ENCODE measurements at places on chromosomes 2 and 18.

- DNase-seq, result no peak
These were observed 67.1 kb upstream of the MAP4K4 start for GRCh38 chr2:101630224-101630949.

DNA sequence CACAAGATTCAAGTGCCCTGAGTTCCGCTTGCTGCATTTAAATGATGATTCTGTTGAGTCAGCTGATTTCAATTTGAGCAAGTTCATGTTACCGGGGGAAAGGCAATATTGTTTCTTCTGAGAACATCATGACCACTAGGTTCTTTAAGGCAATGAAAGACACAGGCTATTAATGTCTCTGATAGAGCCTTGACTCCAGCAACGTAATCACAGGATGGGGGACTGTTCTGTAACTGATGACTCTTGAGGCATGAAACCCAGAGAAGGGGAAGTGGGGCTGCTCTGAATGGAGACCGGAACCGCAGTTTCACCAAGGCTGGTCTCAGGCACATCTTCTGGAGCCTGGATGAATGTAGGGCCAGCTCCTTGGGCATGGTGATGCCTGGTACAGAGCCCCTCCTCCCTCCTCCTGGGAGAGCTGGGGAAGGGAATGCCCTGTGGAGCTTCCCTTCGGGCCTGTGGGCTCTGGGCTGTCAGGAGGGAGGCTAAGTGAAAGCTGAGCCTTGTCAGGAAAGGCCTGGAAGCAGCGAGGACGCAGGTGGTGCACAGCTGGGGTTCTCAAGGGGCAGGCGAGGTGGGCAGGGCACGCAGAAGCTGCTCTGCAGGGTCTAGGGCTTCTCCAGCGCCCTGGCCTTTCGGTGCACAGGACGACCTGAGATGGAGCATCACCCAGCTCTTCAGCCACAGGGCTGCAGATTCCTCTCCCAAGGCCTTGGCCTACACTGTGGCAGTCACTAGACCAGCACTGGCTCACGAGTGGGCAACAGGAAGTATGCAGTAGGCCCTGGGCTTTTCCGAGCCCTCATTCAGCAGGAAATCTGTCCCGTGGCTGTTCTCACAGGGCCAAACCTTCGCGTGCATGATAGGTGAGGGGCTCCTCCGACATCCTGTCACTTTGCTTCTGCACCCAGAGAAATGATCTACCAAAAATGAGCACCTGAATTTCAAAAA is 36.6 kb upstream of the PRLH start:
- no peak for DNase-seq

GRCh38 chr2:54258166-54258565 is 2.1 kb upstream of the TSPYL6 start:
- no peak for DNase-seq

- no peak for DNase-seq
These were observed 294.2 kb upstream of the SKOR2 start for GRCh38 chr18:47545613-47546012.

DNA sequence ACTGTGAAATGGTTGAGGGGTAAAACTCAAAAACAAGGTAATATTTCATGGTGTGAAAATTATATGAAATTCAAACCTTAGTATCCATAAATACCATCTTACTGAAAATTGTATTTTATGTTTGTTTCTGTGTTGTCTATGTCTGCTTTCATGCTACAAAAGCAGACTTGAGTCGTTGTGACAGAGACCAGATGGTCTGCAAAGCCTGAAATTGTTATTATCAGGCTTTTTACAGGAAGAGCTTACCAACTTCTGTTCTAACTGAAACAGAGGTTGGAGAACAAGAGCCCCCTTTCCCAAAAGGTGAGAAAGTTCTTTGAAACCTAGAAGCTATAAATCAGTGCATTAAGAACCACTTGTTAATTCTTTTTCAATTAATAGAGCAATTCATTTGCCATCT is 110.0 kb downstream of the COL4A4 start:
- no peak for DNase-seq

GRCh38 chr2:186927185-186927866 is 78.4 kb upstream of the ZSWIM2 start:
- DNase-seq, result no peak

GRCh38 chr18:55085557-55086285 is 126.5 kb upstream of the CCDC68 start:
- DNase-seq, result no peak

DNA sequence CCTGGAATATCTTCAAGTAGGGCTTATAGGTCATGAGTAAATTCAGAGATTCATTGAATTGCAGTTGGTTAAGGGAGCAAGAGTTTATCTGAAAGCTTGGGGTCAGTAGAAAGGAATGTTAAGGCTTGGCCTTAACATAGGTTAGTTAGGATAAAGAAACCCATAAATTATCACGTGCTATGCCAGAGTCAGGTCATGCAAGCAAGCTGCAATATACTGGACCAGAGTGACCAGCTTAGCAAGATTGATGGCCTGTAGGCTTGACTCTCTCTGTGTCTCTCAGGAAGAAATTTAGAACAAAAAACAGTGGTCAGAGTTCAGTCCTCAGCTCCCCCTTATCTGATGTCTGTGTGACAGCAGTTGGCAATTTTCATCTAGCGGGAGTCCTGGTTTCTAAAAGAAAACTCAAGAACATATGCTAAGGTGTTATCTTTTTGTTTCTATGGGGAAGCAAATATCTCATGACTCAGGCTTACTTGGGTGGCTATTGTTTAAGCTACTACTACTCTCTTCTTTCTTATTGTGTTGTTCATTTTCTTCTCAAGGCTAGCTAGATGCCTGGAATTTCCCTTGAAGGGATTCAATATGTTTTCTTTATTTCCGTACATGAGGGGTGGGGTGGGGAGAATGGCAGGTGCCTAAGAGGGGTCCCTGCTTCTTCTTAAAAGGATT is 28.7 kb upstream of the MARCO start:
- no peak for DNase-seq

GRCh38 chr18:26017929-26018328 is 72.5 kb downstream of the SS18 start:
- no peak for DNase-seq

DNA sequence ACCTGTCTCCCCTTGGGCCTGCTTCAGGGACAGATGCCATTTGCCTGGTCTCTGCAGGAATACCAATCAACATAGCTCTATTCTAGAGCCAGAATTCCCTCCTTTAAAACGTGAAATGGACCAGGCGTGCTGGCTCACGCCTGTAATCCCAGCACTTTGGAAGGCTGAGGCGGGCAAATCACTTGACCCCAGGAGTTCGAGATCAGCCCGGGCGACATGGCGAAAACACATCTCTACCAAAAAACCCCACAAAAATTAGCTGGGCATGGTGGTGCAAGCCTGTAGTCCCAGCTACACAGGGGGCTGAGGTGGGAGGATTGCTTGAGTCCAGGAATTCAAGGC is 127.0 kb downstream of the PLEKHM3 start:
- DNase-seq, result no peak

GRCh38 chr2:217010173-217010572 is 150.3 kb upstream of the TNP1 start:
- no peak for DNase-seq

- no peak for DNase-seq
These were observed 23.9 kb downstream of the ANTXR1 start for GRCh38 chr2:69036926-69037325.

DNA sequence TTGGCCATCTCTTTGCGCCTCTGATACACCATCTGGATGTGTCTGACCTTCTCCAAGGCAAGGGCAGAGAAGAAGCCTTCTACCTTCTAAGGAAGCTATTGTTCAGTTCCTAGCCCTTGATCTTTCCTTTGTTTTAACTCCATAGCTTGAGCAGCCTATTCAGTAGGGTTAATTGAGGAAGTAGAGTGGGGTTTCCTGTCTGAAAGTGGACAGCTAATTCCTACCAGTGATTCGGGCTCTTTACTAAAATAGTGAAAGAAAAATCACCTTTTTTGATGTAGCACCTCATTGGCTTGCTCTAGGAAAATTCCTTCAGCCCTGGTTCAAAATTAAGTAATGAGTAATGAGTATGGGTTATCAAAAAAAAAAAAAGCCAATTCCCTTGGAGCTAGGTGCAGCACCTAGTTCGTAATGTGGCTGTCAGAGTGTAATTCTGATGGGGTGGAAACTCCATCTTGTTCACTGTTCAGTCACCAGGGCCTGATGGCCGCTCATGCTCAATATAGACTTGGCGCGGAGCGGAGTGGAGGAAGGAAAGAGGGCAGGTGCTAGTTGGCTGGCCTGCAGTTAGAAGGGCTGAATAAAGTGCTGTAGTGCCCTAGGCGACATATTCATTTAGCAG is 2.9 kb upstream of the MGAT5 start:
- DNase-seq, result no peak

GRCh38 chr2:218033208-218033589 is 30.4 kb upstream of the TNS1 start:
- DNase-seq, result no peak

GRCh38 chr2:115483666-115484065 is 1041.2 kb downstream of the DPP10 start:
- DNase-seq, result no peak

DNA sequence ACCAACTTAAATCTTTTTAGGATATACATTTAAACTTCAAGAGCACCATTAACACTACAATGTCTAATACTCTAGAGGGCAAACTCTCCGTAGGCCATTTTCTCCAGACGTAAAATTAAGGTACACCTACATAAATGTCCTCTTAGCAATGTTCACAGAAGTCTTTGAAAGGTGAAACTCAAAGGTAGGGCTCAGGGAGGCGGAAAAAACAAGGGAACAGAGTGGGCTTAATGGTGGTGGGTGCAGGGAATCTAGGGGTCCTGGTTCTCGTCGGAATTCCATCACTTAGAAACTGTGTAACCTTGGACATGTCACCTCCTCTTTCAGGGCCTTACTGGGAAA is 668 bp downstream of the NFU1 start:
- DNase-seq, result no peak

GRCh38 chr2:41598161-41598894 is 449.5 kb upstream of the PKDCC start:
- no peak for DNase-seq

DNA sequence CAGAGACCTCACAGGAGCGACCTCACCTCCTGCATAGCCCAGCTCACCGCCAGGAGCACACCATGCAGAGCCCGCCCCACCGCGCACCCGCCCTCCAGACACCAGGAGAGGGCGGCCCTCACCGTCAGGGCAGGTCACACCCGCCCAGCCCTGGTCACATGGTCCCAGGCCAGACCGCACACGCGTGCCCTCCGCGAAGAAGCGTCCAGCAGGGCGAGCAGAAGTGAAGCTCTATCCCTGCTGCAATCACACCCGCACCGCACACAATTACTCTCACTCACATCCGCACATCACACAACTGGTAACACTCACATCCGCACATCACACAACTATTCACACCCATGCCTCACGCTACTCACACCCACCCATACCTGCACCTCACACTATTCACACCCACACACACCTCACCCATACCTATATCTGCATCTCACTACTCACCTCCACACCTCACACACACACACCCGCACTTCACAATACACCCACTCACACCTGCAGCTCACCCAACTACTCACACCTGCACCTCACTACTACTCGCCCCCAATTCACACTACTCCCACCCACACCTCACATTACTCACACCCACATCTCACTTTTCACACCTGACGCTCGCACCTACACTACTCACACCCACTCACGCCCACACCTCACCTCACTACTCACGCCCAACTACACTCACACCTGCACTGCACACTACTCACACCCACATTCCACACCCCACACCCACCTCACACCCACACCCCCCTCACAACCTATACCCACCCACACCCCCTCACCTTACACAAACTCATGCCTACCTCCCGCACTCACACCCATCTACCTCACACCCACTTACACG is 242.0 kb downstream of the HDAC4 start:
- no peak for DNase-seq

DNA sequence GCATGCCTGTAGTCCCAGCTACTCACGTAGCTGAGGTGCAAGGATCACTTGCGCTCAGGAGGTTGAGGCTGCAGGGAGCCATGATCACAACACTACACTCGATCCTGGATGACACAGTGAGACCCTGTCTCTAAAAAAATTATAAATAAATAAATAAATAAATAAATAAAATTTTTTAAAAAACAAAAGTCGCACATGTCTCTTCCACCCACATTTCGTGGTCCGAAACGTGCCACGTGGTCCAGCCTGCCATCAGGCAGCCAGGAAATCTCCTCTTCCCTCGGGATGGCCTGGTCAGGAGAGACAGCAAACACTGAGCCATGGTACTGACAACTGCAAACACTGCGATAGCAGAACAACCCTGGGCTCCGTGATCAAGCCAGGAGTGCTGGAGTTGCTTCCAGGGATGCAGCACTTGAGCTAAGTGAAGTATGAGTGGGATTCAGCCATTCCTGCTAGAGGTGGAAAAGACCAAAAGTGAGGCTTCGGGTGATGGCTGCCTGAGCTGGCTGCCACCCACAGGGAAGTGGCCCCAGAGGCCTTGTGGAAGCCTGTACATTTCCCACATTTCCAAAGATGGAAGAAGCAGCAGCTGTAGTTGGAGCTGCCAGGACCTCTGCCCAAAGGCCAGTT is 193.1 kb downstream of the SMAD2 start:
- no peak for DNase-seq

Data from stimulated activated CD8-positive, alpha-beta memory T cell treated with anti-CD3 and anti-CD28 coated beads, Interleukin-7, amount 100 ng/mL, for 1 hour (primary cell).